HTR-8/SVneo (cell line): ENCODE measurements at places on chromosomes 12 and 14.

DNA sequence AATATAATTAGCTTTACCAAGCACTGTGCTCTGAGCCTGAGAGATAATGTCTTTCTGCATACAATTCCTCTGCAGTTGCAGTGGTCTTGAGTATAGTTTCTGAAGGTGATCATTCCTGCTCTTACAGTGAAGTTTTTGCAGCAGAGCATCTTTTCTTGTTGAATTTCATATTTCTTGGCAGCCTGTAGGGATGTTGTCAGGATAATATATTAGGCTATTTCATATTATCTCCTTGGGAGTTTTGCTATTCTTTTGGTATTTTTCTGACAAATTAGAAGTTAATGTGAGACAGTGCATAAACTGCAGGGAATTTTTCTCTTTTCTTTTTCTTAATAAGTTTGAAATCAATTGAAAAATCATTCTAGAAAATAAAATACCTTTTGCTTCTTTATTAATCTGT is 1502.6 kb upstream of the FLRT2 start:
- no peak for DNase-seq

GRCh38 chr14:55180006-55180405 is 11.4 kb downstream of the DLGAP5 start:
- no peak for DNase-seq

DNA sequence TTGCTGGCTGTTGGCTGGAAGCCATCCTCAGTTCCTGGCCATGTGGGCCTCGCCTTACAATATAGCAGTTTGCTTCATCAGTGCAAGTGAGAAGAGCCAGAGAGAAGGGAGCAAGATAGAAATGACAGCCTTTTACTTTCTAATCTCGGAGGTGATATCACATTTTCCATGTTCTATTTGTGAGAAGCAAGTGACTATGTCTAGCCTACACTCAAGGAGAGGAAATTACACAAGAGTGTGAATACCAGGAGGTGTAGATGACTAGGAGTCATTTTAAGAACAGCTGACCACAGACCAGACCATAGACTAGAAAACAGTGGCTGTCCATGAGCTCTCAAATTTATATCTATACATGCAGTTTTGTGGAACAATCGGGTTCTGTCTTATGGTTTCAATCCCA is 163.0 kb upstream of the NRXN3 start:
- DNase-seq = no peak

- no peak for DNase-seq
Measured at GRCh38 chr12:93007544-93007943, 78.4 kb upstream of the EEA1 start.

- DNase-seq = no peak
Measured at GRCh38 chr14:89331398-89331797, 85.6 kb downstream of the FOXN3 start.

DNA sequence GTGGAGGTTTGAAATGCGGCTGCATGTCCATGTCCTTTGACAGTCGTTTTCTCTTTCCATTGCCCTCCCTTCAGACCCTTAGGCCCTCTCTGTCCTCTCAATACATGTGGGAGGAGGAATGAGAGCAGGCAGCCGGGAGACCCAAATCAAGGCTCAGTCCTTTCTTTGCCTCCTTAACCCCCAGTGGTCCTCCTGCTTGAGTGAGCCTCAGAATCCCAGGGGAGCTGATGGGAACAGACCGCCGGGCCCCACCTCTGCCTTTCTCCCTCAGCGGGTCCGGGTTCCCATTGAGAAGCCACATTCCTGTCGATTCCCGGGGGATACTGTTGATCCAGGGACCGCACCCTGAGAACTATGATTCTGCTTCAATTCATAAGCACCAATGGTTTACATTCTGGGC is 77.9 kb upstream of the RFLNA start:
- no peak for DNase-seq

DNA sequence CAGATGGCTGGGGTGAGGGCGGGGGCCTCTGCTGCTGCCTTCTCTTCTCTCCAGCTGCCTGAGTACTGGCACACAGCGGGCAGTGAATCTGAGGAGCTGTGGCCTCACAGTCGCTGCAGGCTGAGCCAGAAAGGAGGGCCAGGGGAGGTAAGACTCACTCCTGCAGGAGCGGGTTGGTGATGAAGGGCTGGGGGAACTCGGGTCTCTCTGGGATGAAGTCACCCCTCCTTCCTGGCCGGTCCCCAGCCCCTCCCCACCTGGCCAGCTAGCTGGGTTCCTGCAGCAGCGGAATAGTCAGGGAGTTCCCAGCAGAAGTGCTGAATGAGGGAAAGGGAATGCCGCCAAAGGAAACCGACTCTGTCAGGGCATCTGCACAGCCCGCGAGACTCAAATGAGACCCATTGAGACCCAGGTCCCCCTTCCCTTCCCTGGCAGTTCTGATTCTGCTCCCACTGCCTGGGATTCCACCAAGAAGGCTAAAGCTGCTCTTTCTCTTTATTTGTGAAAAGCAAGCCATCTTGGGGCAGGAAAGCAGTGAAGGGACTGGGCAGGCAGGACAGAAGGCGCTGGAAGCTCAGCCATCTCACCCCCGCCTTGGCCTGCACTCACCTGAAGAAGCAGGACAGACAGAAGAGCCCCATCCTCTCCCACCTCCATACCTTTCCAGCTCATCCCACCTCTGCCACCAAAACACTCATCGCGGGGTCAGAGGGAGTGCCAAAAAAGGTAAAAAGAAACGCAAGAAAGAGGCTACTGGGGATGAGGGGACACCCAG is 5.3 kb downstream of the NGB start:
- no peak for DNase-seq

- peak; percentile 18 for DNase-seq
Measured at GRCh38 chr14:24481622-24482324, 26.3 kb downstream of the CMA1 start.

GRCh38 chr14:105030836-105031396 is 10.0 kb upstream of the CDCA4 start:
- DNase-seq = no peak

- DNase-seq = no peak
Measured at GRCh38 chr14:93316716-93317115, 16.1 kb downstream of the BTBD7 start.

- DNase-seq = no peak
Measured at GRCh38 chr14:95204705-95205104, 47.4 kb upstream of the DICER1 start.

GRCh38 chr12:52805739-52806138 is 8.2 kb downstream of the KRT4 start:
- DNase-seq = no peak

GRCh38 chr14:69685716-69686115 is 74.3 kb downstream of the SUSD6 start:
- DNase-seq = no peak

GRCh38 chr12:2531371-2531770 is 263.4 kb upstream of the FKBP4 start:
- DNase-seq = no peak

- no peak for DNase-seq
Measured at GRCh38 chr12:87901457-87901856, 127.7 kb downstream of the C12orf50 start.

GRCh38 chr12:6967651-6968100 is 2.8 kb downstream of the PHB2 start:
- no peak for DNase-seq

GRCh38 chr14:64736271-64737169 is 32.3 kb downstream of the PLEKHG3 start:
- DNase-seq = no peak

DNA sequence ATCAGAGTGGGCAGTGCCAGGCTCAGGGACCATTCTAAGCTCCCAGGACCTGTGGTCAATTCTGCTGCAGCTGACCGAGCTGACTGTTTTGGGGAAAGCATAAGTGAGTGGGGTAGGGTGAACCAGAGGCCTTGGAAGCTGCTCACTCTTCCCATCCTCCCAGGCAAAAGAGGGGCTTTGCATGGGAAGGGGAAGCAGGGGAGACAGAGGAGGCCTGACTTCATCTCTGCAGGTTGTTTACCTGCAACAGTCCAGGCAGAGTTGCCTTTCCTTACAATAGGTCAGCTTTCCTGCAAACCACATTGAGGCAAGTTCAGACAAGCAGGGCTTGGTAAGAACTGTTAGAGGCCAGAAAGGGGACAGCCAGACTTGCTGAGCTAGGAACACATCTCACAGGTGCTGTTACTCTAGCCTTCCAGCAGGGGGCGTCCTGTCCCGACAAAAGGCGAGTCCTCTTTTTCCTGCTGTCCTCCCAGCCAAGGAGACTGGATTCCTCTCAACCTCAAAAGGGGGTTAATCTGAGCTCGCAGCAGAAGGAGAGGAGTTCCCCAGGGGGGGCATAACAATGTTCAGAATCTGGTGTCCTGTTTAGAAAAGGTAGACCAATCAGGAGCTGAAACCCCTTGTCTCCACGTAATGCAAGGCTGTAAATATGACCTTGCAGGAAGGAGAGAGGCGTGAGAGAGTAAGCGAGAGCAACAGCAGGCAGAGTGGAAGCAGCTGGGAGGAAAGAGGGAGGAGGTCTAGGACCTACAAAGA is 4.3 kb upstream of the DHRS2 start:
- peak; percentile 77 for DNase-seq

DNA sequence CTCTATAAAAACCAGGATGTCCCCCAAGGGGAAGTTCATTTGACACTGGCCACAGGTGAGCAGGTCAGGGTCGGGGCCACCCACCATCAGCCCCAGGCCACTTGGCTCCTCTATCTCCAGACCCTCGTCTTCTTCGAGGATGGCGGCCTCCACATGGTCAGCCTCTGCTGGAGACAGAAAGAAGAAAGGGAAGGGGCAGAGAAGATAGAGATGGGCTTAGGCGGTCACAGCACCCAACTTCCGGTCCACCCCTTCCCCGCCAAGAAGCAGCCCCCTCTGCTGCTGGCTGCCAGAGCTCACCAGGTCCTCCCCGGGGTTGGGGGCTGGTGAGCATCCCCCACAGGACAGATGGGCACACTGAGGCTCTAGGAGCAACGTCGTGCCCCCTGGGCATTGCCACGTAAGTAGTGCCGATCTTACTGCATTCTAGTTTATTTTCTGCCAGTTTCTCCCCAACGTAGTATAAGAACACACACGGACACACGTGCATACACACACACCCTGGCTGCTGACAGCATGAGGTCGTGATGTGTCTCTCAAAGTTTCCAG is 14.2 kb downstream of the BCL11B start:
- DNase-seq = no peak

GRCh38 chr12:31603546-31604009 is 12.6 kb upstream of the DENND5B start:
- no peak for DNase-seq

GRCh38 chr12:61530456-61530855 is 729.7 kb upstream of the USP15 start:
- no peak for DNase-seq

GRCh38 chr14:51744372-51745130 is 92.8 kb downstream of the FRMD6 start:
- DNase-seq = no peak

GRCh38 chr14:37899365-37899764 is 303.9 kb downstream of the TTC6 start:
- DNase-seq = no peak

DNA sequence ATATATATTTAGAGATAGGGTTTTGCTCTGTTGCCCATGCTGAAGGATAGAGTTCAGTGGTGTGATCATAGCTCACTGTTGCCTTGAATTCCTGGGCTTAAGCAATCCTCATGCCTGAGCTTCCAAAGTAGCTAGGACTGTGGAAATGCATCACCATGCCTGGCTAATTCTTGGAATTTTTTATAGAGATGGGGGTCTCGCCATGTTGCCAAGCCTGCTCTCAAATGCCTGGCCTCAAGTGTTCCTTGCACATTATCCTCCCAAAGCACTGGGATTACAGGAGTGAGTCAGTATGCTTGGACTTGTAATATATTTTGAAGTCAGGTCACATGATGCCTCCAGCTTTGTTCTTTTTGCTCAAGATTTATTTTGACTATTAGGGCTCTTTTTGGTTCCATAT is 178.0 kb downstream of the RPAP3 start:
- DNase-seq = no peak

GRCh38 chr14:80770114-80770908 is 171.2 kb downstream of the CEP128 start:
- no peak for DNase-seq

GRCh38 chr12:726281-727140 is 25.9 kb upstream of the WNK1 start:
- no peak for DNase-seq

DNA sequence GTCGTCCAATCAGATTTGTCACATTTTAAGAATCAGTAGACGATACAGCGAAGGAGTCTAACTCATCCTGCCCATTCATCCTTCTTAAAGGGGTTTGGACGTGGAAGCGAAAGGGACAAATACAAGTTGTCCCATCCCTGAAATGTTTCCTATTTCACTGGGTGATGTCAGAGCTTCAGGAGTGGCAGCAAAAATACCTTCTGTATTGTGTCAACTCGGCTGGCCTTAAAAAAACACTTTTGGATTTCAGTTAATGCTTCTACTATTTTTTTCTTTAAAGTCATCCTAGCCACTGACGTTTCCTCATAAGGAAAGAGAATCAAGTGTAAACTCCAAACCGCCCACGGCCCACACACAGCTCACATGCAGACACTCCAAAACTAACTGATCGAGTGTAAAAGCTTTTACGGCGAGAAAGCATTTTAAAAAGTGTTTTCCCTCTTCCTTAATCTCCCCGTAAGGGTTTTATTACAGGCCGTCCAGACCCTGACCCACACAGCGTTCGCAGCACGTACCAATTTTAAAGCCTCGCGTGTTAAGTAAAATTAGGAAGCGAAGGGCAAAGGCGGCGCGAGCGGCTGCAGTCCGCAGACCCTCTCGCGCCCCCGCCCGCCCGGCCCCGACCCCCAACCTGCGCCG is 593 bp downstream of the CFL2 start:
- DNase-seq = no peak

GRCh38 chr12:81492131-81492720 is 266.9 kb downstream of the PPFIA2 start:
- no peak for DNase-seq

DNA sequence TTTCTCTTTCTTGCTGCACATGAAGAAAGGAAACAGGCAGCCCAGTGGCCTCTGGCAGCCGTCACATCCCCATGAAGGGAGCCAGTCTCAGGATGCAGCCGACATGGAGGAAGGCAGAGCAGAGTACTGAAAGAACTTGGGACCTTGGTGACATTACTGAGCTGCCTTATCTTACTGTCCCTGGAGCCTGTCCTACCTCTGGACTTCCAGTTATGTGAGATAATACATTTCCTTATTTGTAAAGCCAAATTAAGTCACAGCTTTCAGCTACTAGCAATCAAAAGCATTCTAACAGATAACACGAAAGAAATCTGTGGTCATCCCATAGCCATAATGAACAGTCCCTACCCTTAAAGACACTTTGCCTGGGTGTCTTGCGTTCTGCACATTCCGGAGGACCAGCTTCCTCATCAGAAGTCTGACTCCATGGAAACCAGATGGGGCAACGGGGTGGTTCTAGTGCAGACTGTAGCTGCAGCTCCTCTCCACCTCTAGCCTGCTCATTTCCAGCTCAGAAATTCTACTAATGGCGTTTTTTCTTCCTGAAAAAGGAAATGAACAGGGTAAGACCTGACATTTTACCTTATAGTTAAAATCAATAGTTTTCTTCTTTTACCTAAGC is 7.8 kb upstream of the EGLN3 start:
- no peak for DNase-seq

GRCh38 chr14:22438742-22439141 is 150.3 kb downstream of the DAD1 start:
- DNase-seq = no peak

- DNase-seq = no peak
Measured at GRCh38 chr14:79162833-79163232, 992.7 kb downstream of the NRXN3 start.

- DNase-seq = no peak
Measured at GRCh38 chr12:132268674-132269073, 60.7 kb downstream of the GALNT9 start.
